ENCODE measurements at places on chromosomes 3 and 15.
A peak's percentile ranks its signal among the peaks of the same experiment; 100 is the strongest.

- no peak for DNase-seq
Observed at GRCh38 chr3:8767256-8767666, 2.2 kb downstream of the OXTR start.

GRCh38 chr15:42939841-42940240 lies 19.3 kb upstream of the TTBK2 start:
- no peak for DNase-seq

- DNase-seq, result no peak
Observed at GRCh38 chr3:171753025-171753472, 57.2 kb downstream of the PLD1 start.

DNA sequence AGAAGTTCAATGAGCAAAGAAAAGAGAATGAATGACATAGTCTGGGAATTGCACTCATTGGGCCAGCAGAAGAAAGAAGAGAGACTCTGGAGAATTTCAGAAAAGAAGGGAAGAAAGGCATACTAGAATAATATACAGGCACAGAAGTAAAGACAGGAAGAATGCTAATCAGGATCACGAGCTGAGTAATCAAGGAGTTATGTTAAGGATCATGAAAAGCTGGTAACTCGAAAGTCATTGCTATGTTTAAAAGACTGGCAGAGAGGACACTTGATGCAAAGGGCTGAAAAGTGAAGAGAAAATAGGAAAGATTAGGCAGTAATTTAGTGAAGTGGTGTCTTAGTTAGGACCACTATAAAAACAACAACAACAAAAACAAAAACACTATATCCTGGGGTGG lies 284.1 kb downstream of the ZBBX start:
- DNase-seq, result no peak

DNA sequence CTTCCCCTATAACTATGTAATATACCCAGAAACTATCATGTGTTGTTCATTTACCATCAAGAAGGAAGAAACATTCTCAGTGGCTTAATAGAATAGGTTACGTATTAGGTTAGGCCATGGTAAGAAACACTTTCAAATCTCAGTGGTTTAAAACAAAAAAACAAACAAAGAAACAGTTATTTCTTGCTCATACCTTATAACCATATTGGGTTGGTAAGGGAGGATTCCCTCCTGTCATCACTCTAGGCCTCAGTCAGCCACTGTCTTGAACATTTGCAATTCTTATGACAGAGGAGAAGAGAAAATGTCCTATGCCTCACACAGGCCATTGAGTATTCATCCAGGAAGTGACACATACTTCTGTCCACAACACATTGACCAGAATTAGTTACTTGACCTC lies 727.7 kb upstream of the NECTIN3 start:
- DNase-seq, result no peak

DNA sequence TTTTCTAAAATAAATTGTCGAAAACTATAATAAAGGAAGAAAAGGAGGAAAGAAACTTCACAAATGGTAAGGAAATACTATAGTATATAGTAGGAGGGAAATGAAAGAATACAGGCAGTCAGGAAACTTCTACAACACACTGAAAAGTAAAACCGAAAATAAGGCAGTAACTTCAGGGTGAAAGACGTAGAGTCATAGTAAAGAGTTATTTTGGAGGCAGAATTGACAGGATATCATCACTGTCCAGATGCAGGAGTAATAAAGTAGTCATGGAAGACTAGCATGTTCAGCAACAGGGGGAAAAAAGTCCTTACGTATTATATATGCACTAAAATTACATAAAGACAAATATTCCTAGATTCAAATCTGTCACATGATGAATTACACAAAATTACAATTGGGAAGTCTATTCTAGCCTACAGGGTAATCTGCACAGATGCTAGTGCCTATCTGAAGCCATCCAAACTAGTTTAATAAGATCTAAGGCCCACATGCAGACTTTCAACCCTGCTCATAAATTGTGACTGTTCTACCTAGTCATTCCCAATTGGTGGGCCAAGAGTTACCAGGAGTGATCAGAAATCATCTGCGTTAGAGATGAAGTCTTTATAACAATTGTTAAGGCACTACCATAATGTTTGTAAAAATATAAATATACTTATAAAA lies 14.0 kb downstream of the VPS13C start:
- DNase-seq, result no peak

- DNase-seq, result no peak
Observed at GRCh38 chr3:51375136-51375535, 10.0 kb upstream of the MANF start.

GRCh38 chr15:65376767-65377104 lies 1.1 kb downstream of the IGDCC3 start:
- no peak for DNase-seq

GRCh38 chr3:163018664-163019063 lies 1522.1 kb downstream of the OTOL1 start:
- no peak for DNase-seq

- DNase-seq, result no peak
Observed at GRCh38 chr3:197305854-197306253, 7.4 kb upstream of the DLG1 start.

DNA sequence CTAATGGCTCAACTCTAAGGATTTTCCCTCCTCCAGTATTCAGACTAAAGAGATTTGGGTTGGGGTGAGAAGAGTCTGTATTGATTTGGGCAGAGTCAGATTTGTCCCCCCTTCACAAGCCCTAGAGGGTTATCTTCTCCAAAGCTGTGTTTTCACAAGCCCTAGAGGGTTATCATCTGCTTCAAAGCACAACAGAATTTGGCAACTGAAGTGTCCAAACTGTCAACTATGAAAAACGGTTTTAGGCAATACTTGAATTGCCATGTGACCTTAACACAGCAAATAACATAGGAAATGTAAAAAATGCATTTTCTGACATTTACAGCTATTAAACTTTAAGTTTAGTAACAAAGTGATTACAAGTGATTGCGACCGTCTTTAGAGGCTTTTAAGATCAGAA lies 119.9 kb downstream of the IMPG2 start:
- DNase-seq, result no peak

GRCh38 chr15:52496776-52497470 lies 31.8 kb downstream of the MYO5A start:
- DNase-seq, result no peak

GRCh38 chr3:195770081-195770840 lies 41.5 kb downstream of the MUC4 start:
- DNase-seq, result no peak

DNA sequence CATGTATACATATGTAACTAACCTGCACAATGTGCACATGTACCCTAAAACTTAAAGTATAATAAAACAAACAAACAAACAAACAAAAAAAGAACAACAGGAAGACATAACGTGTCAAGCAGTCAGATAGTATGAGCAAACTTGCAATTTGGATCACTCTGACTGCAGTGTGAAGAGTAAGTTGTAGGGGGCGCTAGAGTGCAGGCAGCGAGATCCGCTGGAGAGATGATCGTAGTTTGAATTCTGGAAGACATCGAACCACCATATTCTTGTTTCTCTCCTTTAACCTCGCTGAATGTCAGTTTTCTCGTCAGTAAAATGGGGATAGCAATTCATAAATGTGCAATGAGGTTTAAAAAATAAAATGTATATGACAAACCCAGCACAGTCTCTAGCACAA lies 165.2 kb upstream of the LMCD1 start:
- no peak for DNase-seq

GRCh38 chr3:20080956-20081554 lies 40.8 kb downstream of the KAT2B start:
- DNase-seq, result peak; percentile 25

- DNase-seq, result no peak
Observed at GRCh38 chr3:3278073-3278472, 98.6 kb upstream of the CRBN start.

DNA sequence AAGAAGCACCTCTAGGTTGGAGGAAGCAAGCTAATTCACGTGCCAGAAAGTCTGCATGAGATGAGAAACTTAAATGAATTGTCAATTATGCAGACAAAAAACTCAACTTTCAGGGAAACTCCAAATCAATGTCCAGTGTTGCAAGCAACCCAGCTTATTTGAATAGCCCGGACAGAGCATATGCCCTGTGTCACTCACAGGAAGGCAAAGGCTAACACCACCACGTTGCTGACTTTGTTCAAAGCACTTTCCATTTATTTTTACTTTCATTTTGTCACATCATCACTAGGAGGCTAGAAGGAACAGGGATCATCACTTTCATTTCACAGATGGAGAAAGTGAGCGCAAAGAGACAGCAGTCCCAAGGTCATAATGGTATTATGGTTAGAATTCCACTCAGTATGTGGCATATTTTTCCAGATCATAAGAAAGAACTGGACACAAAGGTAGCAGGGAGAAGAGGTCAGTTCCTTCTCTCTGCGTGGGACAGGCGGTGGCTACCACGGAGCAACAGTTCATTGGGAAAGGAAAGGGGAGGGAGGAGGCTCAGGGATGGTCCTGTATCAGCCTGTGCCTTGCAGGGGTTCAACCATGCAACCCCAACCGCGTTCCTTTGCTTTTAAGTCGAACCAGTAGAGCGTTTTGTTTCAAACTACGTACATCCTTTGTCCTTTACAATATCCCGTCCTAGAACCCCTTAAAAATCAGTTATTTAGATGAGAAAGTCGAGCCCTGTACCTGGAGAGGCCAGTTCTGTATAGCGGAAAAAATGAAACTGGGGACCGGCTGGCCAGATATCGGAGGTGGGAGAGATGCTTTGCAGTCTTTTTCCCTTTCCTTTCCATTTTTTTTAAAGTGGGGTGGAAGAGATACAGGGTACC lies 1.1 kb downstream of the HEG1 start:
- DNase-seq, result no peak

DNA sequence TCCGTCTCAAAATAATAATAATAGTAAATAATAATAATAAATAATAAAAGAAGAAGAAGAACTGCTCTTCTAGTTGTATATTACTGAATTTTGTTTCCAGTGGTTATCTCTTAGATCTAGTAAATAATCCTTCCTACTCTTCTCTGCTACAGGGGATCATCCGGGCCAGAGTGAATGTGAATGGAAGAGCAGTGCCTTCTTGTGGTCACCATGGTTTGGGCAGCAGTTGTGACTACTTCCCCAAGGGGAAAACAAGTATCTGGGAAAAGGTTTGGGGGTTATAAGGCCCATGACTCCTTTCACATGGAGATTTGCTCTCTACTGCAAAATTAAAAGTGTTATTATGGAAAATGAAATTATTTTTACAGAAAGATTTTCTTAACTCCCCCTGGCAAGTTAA lies 5.5 kb upstream of the OR5K1 start:
- no peak for DNase-seq

DNA sequence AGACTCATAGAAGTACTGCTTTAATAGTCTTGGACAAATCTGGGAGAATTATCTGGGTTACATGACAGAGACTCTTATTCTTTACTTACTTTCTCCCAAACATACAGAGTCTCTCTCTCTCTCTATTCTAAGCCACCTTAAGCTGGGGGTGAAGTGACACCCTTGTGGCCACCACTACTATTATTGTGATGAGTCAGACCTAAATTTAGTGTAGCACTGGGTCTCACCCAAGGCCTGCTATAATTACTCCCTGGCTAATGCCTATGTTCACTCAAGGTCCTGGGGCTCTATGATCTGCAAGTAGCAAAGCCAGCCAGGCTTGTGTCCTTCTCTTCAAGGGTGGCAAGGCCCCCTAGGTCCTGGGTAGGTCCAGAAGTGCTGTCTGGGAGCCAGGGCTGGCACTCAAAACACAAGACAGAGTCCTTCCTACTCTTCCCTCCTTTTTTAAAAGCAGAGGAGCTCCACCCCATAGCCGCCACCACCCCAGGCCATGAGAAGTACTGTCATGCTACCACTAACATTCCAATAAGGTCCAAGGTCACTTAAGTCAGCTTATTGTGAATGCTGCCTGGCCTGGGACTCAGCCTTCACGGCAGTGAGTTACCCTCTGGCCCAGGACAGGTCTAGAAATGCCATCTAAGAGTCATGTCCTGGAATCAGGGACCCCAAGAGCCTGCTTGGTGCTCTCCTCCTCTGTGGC lies 183.6 kb downstream of the POLQ start:
- no peak for DNase-seq

DNA sequence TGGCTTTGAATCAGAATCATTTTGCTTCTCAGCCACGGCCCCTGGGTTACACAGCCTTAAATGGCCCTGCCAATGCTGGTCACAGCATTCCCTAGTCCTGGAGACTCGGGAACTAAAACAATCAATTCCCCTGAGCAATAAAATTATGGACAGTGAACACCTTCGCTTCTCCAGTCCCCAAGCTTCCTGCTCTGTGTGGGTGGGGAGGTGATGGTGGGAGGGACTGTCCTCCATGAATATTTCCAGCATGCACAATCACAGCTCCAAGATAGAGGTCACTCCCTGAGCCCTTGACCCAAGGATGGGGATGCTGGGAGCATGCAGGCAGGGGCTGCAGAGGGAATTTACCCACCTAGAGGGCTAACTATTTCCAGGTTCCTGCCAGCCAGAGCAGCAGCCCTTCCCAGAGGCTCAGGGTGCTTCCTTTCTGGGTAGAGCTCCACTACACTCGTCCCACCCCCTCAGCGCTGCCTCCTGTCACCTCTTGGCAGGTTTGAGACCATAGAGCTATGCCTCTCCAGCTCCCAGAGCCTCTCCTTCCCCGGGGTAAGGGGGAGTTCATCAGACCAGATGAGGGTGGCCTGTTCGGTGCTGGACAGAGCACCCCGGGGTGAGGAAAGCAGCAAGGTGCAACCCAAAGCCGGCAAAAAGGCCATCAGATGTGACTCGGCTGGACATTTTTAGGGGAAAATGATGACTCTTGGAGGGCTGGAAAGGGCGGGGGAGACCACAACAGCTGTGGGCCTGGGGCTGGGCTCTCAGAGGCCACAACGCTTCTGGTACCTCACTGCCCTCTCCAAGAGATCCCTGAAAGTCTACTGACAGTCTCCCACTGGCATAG lies 14.5 kb upstream of the CCDC33 start:
- DNase-seq, result no peak

DNA sequence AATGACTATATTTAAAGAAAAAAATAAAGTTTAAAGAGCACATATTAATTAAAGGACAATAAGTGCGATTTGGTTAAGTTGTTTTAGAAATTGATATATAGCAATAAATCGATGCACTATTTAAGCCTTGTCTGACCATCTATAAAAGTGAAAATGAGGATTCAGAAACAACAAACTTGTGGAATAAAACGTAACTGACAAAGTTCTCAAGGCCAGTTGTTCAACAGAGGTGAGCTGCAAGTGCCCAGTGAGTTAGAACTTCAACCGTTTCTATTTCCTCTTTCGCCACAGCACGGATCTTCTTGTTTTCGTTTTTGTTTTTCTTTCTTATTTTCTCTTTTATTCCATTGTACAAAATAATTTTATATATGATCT lies 724.9 kb upstream of the ARRDC4 start:
- no peak for DNase-seq

GRCh38 chr15:101001796-101002195 lies 82.6 kb downstream of the LRRK1 start:
- DNase-seq, result no peak

GRCh38 chr15:51576911-51577500 lies 45.6 kb downstream of the DMXL2 start:
- no peak for DNase-seq

All from NCI-H1092 (cell line).